Activated CD8-positive, alpha-beta memory T cell treated with anti-CD3 and anti-CD28 coated beads, Interleukin-2, amount 10 ng/mL, durations not matched to agents 7 days and 5 days (primary cell): ENCODE measurements at places on chromosomes 12 and 14. TPM values are rescaled to one million over a fixed set of nuclear protein-coding genes. Genes with fewer than 3 reads are reported as not detected.

- no peak overlapping the region for H3K27ac ChIP-seq
- H3K27me3 ChIP-seq: peaks cover 13% of the 10 kb centered on the region
- no peak overlapping the region for H3K4me3 ChIP-seq
- DNase-seq: no peak
- peaks cover 5% of the 10 kb centered on the region for H3K4me1 ChIP-seq
- peaks cover 6% of the 10 kb centered on the region for H3K36me3 ChIP-seq
Observed at GRCh38 chr12:75587340-75588106, 76.1 kb upstream of the KRR1 start.

The FOXN3 gene
- 85.6 TPM for total RNA-seq

DNA sequence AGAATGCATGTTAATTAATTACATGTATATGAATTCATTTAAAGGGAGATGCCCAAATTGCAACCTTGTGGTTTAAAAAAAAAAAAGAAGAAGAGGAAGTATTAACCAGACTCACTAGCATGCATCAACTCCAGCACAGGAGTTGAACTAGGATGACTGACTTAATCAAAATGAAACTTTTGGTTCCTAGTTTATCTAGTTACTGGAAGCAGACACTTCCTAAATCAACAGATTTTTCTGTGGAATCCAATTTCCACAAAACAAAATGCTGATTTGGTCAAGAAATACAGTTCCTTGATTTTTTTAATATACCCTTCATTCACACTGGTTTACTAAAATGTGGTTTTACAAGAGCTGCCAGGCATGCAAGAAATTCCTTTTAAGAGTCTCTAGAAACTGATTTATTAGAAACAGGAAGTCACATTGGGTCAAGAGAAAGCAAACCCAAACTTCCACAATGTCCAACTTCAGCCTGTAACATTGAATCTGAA lies 41.6 kb downstream of the ITPR2 start:
- H3K4me1 ChIP-seq: peaks cover 25% of the 10 kb centered on the region
- H3K4me3 ChIP-seq: no peak overlapping the region
- H3K36me3 ChIP-seq: peaks cover 24% of the 10 kb centered on the region

DNA sequence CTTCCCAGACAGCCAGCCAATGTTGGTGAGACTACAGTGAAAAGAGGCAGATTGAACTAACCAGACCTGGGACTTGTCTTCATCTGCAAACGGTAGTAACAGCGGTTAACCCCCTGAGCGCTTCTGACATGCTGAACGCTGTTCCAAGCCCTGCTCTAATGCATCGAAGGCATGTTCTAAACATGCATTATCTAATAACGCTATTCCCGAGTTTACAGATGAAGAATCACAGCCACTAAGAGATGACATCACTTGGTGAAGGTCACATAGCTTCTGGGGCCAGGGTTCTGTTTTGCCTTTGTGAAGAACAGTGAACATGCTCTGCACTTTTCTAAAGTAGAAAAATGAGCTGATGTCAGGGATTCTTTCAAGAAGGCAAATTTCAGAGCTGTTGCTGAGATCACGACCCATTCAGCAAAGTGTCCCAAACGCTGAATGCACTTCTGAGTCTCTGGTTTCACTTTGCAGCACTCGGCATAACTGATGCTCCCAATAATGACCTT lies 56.0 kb downstream of the FOS start:
- peak overlapping the region; percentile 94 for H3K27ac ChIP-seq
- peaks cover 10% of the 10 kb centered on the region for H3K27me3 ChIP-seq
- peak overlapping the region; percentile 67 for H3K4me3 ChIP-seq
- peaks cover 31% of the 10 kb centered on the region for H3K4me1 ChIP-seq

DNA sequence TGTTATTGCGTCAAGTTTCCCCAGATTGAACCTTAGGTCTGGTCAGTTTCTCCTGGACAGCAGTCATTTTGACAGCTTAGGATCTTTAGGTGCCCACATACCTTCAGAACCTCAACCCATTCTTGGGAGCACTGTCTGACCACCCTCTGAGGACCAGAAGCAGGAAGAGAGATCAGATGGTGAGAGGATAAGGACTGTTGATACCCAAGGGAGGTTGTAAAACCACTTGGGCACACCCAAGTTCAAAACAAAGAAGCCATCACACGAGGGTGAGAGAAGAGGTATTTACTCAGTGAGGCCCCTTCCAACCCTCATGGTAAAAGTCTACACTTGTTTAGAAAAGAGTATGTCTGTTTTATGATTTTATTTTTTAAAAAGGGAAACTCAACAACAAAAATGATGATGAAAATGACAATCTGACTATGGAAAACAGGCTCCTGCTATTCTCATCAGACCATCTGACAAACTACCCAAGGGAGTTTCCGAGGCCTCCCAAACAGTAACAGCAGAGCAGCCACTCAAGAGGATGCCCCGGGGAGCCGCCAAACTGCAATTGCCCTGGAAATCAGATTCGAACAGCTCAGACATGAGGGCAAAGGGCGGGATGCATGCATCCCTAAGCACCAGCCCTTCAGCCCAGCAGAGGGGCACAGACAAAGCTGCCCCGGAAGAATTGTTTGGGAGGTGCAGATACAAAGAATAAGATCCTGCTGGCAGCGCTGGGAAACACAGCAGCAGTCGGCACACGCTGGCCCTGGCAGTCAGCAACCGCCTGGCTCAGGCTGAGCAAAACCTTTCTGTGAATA lies 162.6 kb upstream of the PLEKHG7 start:
- no peaks in the 10 kb centered on the region for H3K27me3 ChIP-seq
- H3K4me1 ChIP-seq: peaks cover 39% of the 10 kb centered on the region
- H3K27ac ChIP-seq: peak overlapping the region; percentile 88

DNA sequence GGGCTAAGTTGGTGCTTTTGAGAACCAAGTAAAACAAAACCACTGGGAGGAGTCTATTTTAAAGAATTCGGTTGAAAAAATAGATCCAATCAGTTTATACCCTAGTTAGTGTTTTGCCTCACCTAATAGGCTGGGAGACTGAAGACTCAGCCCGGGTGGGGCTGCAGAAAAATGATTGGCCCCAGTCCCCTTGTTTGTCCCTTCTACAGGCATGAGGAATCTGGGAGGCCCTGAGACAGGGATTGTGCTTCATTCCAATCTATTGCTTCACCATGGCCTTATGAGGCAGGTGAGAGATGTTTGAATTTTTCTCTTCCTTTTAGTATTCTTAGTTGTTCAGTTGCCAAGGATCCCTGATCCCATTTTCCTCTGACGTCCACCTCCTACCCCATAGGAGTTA lies 1.8 kb upstream of the RAB5B start:
- H3K27me3 ChIP-seq: no peaks in the 10 kb centered on the region
- peaks cover 41% of the 10 kb centered on the region for H3K4me1 ChIP-seq
- H3K4me3 ChIP-seq: no peak overlapping the region

DNA sequence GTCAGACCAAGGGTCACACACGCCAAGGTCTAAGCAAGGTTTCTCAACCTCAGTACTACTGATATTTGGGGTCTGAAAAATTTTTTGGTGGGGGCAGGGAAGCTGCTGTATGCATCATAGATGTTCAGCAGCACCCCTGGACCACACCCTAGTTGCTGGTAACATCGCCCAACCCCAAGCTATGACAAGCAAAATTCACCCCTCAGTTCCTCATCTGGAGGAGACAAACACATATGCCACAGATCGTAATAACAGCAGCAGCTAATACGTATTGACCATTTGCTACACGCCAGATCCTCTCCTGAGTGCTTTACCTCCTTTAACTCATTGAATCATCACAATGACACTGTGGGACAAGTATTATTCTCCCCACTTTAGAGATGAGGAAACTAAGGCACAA lies 46.4 kb downstream of the ACTN1 start:
- H3K36me3 ChIP-seq: no peaks in the 10 kb centered on the region
- H3K4me1 ChIP-seq: peaks cover 23% of the 10 kb centered on the region
- no peak overlapping the region for H3K27ac ChIP-seq
- no peak overlapping the region for H3K4me3 ChIP-seq
- no peaks in the 10 kb centered on the region for H3K27me3 ChIP-seq

DNA sequence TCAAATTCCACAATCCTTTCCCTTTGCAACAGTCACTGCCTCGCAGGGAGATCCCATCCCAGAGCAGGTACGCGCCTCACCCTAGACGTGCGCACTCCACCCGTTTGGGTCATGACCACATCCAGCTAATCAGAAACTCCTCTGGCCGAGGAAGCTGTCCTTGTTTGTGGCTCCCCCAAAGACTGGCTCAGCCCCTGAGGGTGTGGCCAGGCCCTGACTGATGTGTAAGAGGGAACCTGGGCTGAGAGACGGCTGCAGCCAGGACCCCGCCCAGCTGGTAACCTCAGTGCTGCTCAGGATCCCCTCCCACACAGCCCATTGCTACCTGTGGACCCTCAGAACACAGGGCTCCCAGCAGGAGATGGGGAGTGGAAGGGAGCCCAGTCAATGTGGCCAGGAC lies 183.2 kb upstream of the SFSWAP start:
- peaks cover 3% of the 10 kb centered on the region for H3K4me1 ChIP-seq
- no peak overlapping the region for H3K27ac ChIP-seq
- H3K36me3 ChIP-seq: no peaks in the 10 kb centered on the region
- no peak overlapping the region for H3K4me3 ChIP-seq

The CMAS gene
- 41.1 TPM for total RNA-seq

DNA sequence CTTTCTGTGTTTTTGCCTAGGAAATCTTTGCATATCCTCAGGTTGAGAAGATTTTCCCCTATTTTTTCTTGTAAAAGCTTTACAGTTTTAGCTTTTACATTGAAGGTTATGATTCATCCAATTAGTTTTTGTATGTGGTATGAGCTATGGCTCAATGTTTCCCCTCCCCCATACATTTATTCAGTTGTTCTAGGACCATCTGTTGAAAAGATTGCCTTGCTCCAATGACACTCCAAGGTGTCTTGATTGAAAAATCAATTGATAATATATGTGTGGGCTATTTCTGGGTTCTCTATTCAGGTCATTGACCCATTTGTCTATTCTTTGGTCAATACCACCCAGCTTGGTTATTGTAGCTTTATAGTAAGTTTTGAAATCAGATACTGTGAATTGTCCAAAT lies 42.6 kb downstream of the LRTM2 start:
- H3K4me3 ChIP-seq: no peak overlapping the region
- H3K36me3 ChIP-seq: no peaks in the 10 kb centered on the region
- H3K27ac ChIP-seq: no peak overlapping the region
- peaks cover 36% of the 10 kb centered on the region for H3K27me3 ChIP-seq
